ENCODE measurements at places on chromosomes 12 and 14.

- DNase-seq: no peak
These were observed 64.3 kb downstream of the C2CD5 start for GRCh38 chr12:22480016-22480415.

- no peak for DNase-seq
These were observed 1.7 kb downstream of the IRAK3 start for GRCh38 chr12:66190519-66191370.

DNA sequence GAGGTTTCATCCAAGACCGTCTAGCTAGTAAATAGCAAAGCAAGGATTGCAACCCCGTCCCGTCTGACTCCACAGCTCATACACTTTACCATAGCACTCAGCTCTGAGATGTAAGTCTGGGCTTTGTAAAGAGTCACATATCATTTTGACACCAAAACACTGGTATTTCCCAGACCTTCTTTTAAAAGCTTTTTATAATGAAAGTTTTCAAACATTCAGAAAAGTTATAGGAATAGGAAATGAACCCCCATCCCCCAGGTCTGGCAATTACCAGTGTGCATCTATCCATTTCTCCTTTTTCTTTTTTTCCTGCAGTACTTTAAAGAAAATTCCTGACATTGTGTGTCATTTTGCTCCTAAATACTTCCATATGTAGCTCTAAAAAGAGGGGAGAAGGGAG is 183.6 kb upstream of the CCND2 start:
- no peak for DNase-seq

GRCh38 chr12:97756066-97756666 is 293.6 kb downstream of the RMST start:
- no peak for DNase-seq

DNA sequence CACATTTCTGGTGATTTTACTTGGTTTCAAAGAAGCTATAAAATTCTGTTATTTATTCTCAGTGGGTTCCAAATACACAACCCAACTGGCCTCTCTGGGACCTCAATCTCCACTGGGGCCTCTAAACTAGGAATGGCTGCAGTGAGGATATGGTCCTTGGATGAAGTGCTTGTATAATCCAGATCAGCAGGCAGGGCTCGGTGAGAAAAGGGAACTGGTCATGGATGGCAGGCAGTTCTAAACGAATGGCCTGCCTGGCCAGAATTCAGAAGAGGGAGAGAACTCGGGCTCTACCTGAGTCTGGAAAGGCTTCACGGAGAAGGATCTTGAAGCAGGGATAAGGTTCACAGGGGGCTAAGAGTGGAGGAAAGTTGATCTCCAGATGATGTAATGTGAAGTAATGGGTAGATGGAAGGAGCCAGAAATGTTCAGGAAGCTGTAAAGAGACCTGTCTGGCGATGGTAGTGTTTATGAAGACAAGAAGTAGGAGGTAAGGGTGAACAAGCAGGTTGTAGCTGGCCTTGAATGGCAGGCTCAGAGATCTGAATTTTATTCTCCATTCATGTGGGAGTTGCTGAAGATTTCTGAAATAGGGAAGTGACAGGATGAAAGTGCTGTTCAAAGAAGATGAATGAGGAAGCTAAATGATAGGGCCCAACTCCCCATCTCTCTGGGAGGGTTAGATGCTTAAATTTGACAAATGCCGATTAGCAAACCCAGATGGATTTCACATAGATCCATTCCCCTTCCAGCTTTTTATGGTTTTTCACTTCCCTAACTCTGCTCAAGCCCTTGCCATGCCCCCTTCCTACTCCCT is 31.5 kb upstream of the ANO6 start:
- DNase-seq: no peak

DNA sequence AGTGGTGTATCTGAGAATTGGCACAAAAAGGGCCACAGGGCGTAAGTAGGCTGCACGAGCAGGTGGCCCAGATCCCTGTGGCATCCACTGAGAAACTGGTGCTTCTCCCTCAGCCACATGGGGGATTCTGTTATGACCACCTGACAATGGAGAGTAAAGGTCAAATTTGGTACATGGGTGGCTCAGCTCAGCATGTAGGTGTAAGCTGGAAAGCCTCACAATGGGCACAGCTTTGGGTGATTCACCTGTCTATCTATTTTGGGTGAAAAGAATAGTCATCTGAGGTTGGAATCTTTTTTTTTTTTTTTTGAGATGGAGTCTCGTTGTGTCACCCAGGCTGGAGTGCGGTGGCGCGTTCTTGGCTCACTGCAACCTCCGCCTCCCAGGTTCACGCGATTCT is 163.4 kb upstream of the TMEM260 start:
- DNase-seq: no peak

GRCh38 chr12:74319886-74320285 is 217.7 kb upstream of the ATXN7L3B start:
- DNase-seq: no peak

- no peak for DNase-seq
These were observed 166.7 kb downstream of the TMEM117 start for GRCh38 chr12:44002607-44003006.

- DNase-seq: no peak
These were observed 9.8 kb upstream of the EXD2 start for GRCh38 chr14:69181491-69181890.

DNA sequence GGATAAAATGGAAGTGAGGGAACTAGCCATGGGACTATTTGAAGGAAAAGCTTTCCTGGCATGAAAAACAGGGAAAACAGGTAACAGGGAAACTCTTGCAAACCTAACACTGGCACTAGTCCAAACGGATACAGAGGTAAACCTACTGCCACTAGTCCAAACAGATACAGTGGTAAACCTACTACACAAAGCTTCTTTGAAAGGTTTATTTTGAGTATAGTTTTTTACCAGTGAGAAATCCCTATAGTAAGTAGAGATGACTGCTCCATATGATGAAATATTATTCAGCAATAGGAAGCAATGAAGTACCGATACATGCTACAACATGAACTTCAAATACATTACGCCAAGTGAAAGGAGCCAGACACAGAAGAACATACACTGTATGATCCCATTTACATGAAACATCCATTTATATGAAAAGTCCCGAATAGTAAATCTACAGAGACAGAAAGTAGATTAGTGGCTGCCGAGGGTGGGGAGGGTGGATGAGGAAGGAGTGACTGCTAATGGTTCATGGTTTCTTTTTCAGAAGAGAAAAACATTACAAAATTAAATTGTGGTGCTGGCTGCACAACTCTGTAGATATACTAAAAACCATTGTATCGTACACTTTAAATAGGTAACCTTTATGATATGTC is 25.5 kb downstream of the SPTLC2 start:
- DNase-seq: no peak

GRCh38 chr12:101019667-101020066 is 190.4 kb downstream of the SLC5A8 start:
- no peak for DNase-seq

DNA sequence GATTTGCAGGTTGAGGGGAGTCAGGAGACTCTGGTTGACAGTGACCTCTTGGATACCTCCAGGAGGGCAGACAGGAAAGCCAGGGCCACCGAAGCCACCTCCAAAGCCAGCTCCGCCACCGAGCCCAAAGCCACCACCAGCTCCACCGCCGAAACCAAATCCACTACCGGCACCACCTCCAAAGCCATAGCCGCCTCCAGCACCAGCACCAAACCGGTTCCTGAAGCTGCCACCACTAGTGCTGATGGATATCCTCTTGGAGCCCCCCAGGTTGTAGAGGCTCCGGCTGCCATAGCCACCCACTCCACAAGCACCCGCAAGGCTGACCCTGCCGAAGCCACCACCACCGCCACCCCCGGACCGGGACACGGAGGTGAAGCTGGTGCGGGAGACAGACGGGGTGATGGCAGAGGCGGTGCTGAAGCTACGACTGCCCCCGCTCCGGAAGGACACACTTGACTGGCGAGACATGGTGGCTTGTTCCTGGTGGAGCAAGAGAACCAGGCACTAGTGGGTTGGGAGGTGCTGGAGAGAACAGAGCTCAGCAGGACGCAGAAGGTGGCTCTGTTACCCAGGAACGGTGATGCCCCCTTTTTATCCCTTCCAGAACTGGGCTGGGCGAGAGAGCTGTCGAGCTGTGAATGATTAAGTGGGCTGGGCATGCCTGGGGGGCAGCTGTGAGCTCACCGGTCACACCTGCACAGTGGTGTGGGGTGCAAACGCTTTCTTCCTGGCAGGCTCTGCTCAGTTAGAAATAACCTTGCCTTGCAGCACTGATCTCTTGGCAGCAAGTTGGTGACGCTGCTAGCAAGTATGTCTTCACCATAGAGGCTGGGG is at the start of gene KRT5:
Gene KRT5, minus strand, starts transcription at position 569 of the 837 bp plus-strand sequence. Its CDS starts 98 bp downstream, at position 471.
- no peak for DNase-seq

GRCh38 chr12:19035536-19035935 is 94.0 kb upstream of the PLEKHA5 start:
- DNase-seq: no peak

GRCh38 chr14:75969891-75970290 is 11.9 kb downstream of the TGFB3 start:
- no peak for DNase-seq

- DNase-seq: no peak
These were observed 20.4 kb downstream of the VASH1 start for GRCh38 chr14:76781648-76782051.

DNA sequence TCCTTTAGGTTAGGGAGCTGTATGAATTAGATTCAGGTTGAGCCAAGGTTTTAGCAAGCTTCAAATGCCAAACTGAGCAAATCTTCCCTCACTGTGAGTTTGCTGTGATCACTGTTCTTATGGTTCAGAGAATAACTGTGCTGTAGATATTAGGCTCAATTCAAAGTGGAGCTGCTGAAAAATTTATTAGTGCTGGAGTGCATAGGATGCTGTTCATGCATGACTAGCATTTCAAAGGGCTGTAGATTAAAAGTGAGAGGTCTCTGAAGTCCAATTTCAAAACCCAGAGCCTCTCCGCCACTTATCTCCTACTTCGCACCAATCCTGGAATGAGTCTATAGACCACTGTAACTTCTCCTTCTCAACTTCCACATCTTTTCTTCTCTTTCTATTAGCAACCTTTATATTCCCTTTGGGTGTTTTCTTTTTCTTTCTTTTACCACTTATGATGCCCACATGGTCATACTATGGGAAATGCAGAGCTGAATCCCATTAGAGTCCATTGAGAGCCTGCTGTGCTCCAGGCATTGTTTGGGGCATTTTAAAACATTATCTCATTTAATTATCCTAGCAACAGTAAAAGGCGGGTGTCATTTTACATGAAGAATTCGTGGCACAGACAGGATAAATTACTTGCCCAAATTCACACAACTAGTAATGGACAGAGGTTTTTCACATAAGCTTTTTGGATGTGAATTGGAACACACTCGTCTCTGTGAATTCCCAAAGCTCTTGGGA is 77.5 kb upstream of the EEA1 start:
- no peak for DNase-seq

DNA sequence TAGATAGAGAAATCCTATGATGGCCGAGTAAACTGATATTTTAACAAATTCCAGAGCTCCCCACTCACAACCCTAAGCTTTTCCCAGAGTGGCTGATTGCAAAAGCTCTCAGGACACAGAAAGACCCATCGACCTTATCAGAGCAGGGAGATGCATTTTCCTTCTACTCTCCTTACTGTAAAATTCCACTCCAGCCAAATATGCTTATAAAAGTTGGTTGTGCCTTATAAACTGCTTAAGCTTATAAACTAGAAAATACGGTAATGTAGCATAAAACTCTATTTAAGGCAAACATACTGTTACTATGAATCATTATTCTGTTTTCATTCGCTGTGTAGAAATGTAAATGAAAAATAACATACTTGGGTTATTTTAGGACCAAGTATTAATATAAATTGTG is 41.6 kb upstream of the TRHDE start:
- DNase-seq: no peak

DNA sequence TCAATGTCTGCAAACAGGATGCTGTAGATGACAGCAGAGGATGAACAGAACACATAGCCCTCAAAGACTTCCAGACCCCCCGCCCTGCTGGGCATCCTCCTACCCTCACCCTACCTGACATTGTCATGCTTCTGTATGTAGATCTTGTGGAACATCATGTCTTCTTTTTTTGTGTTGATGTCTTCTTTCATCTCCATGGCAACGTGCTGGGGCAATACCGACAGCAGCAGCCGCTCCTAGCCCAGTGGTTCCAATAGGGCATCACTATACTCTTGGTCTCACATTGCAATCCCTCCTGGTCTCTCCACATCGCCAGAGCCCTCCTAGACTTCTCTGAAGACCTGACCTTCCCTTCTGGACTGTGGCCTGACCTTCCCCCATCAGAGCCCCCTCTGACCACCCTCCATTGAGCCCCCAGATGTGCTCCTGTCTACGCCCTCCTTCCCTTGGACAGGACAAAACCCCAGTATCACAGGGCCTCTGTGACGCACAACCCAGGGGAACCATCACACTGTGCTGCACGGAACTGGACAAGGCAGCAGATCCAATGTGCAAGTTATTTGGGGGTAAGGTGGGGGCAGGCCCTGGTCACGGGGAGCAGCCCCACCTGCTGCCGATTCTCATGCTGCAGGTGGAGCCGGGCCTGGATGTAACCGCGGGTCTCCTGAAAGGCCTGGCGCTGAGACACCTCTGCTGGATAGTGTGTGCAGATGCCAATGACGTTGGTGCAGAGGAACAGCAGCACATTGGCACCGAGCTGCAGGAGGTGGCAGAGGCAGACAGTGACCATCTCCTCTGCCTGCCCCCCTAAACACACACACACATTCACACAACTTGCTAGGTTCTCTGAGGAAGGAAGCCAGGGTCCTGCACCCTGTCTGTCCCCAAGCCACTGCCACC is 11.1 kb downstream of the ADCY6 start:
- no peak for DNase-seq

GRCh38 chr12:3238196-3238595 is 161.0 kb downstream of the TSPAN9 start:
- no peak for DNase-seq

DNA sequence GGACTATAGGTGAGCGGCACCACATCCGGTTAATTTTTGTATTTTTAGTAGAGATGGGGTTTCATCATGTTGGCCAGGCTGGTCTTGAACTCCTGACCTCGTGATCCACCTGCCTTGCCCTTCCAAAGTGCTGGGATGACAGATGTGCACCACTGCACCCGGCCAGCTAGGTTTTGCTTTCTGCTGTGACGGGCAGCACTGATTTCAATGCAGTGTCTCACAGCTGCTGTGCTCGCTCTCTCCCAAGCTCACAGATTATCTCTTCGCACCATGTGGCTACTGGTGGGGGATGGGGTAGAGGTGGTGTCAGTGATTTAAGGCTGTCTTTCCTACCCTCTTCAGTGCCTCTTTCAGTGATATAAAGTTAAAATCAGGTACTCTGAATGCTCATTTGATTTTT is 909.1 kb downstream of the TRHDE start:
- DNase-seq: no peak

- DNase-seq: no peak
These were observed 44.7 kb downstream of the PTPN11 start for GRCh38 chr12:112463478-112463877.

- no peak for DNase-seq
These were observed 43.8 kb downstream of the KRT80 start for GRCh38 chr12:52147964-52148463.

- DNase-seq: no peak
These were observed 84.1 kb upstream of the BCL11B start for GRCh38 chr14:99356031-99356608.

GRCh38 chr12:5185435-5186069 is 141.9 kb downstream of the KCNA5 start:
- no peak for DNase-seq

GRCh38 chr12:93676408-93677194 is 574 bp upstream of the CRADD start:
- no peak for DNase-seq

All from naive thymus-derived CD8-positive, alpha-beta T cell (primary cell).